T-helper 9 cell (primary cell): ENCODE measurements at places on chromosomes 16 and 17.

DNA sequence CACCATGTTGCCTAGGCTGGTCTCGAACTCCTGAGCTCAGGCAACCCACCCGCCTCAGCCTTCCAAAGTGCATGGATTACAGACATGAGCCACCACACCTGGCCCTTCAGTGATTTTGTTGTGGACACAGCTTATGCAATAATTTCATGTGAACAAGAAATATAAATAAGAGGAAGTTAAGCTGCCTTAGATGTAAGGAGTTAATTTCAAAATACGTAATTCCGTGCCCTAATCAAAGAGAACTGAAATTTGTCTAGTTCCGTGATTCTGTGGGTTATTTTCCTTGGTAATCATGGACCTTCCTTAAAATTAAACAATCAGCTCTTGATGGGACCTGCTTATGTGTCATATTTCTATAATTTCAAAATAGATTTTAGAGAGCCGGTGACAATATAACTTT is 11.9 kb downstream of the TVP23A start:
- no peak for DNase-seq

- DNase-seq: no peak
Observed at GRCh38 chr16:78878570-78878969, 722.0 kb downstream of the MAF start.

GRCh38 chr17:20944014-20944865 is 98.6 kb downstream of the USP22 start:
- no peak for DNase-seq

GRCh38 chr17:81706757-81707624 is 3.8 kb downstream of the MRPL12 start:
- DNase-seq: no peak

DNA sequence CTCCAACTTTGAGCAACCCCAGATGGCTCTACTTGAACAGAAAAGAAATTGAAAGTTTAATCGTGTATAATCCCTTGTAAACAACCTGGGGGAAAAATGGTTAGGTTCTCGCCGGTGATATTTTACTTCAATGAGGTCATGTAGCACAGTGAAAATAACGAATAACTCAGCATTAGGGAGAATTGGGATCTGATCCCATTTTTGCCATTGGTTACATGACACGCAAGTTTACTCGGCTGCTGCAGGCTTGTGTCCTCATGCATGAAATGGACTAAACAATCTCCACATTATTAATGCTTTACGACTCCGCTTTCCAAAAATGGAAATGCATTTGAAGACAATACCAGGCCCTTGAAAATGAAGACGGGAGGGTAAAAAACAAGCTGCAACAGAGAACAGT is 45.5 kb upstream of the LRRC37A3 start:
- no peak for DNase-seq

- DNase-seq: no peak
Observed at GRCh38 chr16:49521734-49522325, 148.2 kb downstream of the C16orf78 start.

- DNase-seq: no peak
Observed at GRCh38 chr16:1642753-1643152, 30.6 kb downstream of the CRAMP1 start.

DNA sequence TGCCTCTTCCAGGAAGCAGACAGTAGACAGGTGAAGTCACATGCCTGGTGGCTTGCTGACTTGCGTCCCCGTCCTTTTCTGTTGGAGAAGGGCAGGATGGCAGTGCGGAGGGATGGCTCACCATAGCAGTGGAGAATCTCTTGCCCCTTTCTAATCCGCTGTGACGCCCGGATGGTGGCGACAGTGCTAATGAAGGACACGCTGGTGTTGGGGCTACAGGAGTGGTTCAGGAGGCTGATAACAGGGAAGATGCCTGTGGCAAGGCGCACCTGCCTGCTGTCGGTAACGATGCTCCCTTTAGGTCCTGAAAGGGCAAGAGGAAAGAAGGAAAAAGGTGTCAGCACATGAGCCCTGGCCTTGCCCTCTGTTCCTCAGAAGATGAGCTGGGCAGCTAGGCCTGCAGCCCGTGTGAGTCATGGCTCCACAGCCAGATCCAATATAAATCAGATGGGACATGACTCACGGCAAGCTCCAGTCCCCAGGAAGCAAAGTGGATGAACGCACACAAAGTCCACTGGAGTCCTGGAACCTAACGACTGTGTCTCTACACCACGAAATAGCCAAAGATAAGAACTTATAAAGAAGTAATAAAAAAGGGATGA is 25.5 kb downstream of the SERPINF1 start:
- DNase-seq: no peak

DNA sequence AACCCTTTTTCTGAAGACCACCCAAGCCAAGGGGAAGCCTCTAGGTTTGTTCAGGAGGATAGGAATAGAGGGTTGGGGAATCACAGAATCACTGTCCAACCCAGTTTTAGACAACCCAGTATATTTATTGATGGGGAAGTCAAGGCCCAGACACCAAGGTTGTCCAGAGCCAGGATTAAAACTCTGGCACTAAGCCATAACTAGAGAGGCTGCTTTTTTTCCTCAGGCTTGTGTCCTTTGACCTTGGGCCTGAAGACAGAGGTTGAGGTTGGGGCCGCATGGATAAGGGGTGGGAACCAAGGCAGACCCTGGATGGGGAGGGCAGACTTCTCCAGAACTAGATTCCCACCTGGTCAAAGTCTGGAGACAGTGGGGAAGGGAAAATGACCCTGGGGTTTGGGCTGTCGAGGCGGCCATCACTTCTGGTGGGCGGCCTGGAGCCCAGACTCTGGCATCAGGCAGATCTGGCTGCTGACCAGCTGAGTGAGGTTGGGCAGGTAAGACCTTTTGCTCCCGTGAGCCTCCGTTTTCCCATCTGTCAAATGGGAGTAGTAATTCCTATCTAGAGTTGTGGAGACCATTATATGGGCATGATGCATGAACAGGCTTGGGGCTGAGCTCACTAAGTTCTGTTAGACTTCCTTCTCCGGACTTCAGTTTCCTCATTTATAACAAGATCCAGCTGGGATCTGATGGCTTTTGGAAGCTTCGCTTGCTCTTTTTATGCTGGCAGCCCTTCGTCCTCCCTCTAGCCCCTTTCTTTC is 17.9 kb downstream of the IGFBP4 start:
- no peak for DNase-seq

GRCh38 chr16:6573577-6573976 is 759.1 kb upstream of the RBFOX1 start:
- DNase-seq: no peak

DNA sequence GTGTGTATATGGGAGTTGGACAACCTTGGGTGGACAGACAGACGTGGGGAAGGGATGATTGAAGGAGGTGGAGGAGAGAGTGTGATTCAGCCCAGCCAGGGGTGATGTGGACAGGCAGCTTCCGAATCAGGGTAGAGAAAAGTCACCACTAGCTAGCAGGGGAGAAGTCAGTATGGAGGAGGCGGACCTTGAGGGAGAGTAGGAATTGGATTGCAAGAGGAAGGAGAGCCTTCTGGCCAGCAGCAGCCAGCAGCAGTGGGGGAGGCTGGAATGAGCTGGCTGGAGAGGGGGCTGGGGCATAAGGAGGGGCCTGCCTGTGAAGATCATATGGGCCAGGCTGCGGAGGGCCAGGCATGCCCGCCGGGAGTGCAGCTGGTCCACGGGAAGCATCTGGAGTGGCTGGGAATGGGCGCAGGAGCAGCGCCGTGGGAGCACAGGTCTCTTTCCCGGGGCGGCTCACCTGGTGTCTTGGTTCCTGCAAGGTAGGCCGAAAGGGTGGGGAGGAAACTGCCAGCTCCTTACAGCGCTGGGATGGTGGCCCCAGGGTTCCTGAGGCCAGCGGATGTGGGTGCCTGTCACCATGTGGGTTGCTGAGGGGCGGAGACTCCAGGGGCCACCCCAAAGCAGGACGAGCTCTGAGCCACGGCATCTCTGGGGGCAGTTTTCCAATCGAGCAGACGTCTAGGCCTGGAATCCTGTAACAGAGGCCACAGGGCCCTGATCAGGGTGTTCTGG is 235.3 kb downstream of the SEC14L1 start:
- peak; percentile 55 for DNase-seq

- DNase-seq: no peak
Observed at GRCh38 chr16:26569793-26570192, 496.9 kb upstream of the C16orf82 start.

GRCh38 chr17:5695480-5695879 is 111.2 kb upstream of the NLRP1 start:
- DNase-seq: no peak

DNA sequence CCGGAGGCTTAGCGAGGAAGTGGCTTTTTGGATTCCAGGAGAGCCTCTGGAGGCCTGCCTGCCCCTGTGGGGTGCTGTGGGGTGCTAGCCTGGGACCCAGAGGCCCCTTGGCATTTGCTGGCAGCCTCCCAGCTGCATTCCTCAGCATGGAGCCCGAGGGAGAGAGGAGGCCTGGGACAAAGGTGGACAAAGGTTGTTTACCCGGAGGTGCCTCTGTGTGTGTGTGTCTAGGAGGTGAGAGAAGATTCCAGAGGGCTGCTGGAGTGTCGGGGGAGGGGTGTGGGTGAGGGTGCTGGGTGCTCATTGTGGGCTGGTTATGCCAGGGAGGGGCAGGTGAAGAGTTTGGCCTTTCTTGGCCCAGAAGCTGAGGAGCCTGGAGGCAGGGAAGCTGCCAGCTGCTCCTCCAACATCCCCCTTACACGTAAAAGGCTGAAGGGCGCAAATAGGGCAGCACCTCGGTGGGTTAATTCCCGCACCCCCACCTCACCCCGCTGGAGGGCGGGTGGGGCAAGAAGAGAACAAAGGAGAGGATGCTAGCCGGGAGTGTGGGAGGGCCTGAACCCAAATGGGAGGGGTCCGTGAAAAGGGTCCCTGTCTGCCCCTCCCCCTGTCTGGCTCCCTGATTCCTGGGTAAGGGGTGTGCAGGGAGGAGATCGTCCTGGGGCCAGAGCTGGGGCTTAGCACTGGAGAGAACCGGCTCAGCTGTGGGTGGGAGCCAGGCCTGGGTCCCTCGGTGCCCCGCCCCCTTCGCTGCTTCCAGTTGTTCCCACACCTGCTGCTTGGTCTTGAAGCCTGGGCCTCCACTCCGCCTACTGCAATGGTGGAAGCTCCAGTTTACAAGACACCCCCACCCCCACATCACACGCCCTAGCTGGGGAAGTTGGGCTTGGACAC is 9.9 kb downstream of the HEXIM2 start:
- no peak for DNase-seq

DNA sequence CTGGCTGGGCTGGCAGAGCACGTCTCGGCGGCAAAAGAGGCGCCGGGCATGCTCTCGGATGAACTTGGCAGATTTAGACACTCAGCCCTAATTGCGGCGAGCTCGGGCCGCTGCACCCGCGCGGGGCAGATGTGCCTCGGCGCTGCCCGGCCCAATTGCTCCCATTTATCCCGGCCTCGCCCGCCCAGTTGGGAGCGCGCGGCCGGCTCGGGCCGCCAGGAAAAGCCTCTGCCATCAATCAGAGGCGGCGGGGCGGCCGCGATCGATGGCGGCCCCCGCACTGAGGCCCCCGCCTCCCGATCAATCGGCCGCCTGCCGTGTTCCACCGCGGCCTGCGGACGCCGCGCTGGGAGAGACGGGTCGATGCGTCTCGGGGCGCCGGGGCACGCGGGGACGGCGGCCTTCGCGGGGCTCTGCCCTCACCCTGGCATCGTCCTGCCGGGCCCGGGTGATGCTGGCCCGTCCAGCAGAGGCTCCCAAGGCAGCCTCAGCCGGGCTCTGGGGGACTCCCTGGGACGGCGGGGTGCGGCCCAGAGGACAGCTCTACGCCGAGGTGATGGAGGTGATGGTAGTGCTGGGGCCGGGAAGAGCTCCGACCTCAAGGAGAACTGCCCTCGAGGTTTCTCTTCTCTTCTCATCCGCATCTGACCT is 200.9 kb upstream of the N4BP1 start:
- DNase-seq: no peak

- DNase-seq: no peak
Observed at GRCh38 chr17:1123921-1124715, 55.7 kb downstream of the ABR start.

DNA sequence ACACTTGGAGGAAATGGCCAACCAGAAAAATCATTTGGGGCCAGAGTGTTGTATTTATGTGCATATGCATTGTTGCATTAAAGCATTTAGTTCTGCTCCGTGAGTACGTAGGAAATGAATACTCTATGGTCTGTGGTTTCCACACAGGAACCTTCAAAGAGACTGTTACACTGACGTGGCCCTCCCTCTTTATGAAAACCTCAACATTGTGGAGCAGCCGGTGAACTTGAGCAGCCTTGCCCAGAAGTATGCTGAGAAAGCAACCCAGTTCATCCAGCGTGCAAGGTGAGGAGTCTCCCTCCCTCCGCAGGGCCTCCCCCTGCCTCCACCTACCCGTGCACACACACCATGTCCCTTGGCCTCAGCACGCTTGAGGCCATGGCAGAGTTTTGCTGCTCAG is 65.2 kb downstream of the ARSG start:
- DNase-seq: peak; percentile 41

DNA sequence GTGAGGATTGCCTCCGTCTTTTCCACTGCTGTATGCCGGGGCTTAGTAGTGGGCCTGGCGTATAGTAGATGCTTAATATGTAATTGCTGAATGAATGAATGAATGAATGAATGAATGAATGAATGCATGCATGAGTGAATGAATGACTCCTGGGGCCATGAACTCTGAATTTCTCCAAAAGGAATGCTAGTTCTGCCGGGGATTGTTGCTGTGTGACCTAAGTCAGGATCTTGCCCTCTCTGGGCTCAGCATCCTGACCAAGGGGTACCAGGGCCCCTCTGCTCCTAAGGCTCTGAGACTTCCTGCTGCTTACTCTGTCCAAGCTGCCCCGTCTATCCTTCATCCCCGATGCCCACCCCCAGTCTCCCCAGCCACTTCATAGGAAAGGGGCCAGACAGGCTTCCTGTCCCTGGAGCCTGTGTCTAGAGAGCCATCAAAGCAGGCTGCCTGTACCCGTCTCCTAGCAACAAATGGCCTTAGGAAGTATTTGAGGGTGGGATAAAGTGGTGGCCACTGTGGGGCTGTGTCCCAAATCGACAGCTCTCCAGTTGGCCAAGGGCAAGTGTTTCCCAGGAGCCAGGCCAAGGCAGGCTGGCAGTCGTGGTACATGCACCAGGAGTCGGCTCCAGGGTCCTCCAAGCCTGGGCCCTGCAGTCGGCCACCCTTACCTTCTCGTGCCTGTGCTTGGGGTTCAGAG is 11.6 kb upstream of the MPRIP start:
- DNase-seq: no peak

- no peak for DNase-seq
Observed at GRCh38 chr16:68665501-68665900, 20.4 kb downstream of the CDH3 start.

GRCh38 chr17:4899341-4900230 is at the start of gene C17orf107:
C17orf107 (plus strand) TSS chr17:4899536; CDS start chr17:4899763, 227 bp downstream.
- DNase-seq: peak; percentile 95
